Activated naive CD8-positive, alpha-beta T cell treated with anti-CD3 and anti-CD28 coated beads for 36 hours (primary cell): ENCODE measurements at places on chromosomes 12 and 14. TPM values are rescaled to one million over a fixed set of nuclear protein-coding genes. Genes with fewer than 3 reads are reported as not detected.
A peak's percentile ranks its signal among the peaks of the same experiment; 100 is the strongest.

Gene SAMD15
- total RNA-seq: 0.45 TPM

Gene ARHGEF40
- total RNA-seq: not detected

- no peak for DNase-seq
Observed at GRCh38 chr12:4478933-4479332, 33.3 kb upstream of the FGF6 start.

Gene TMEM119
- 0.12 TPM for total RNA-seq

- peak; percentile 14 for DNase-seq
Observed at GRCh38 chr12:82527165-82527780, 159.4 kb upstream of the TMTC2 start.

- no peak for DNase-seq
Observed at GRCh38 chr14:42806909-42807315, 1200.2 kb downstream of the LRFN5 start.
